Motor neuron (in vitro differentiated cells): ENCODE measurements at places on chromosomes 7 and 10. TPM values are rescaled to one million over a fixed set of nuclear protein-coding genes. Genes with fewer than 3 reads are reported as not detected.

C10orf105 gene
- total RNA-seq, result 0.33 and 0.38 TPM in 2 replicates

IPMK gene
- 11.3 and 11.5 TPM in 2 replicates for total RNA-seq

ICA1 gene
- 20.8 and 24.3 TPM in 2 replicates for total RNA-seq

FAM131B gene
- total RNA-seq, result 0.56 and 1.2 TPM in 2 replicates

CCDC172 gene
- total RNA-seq, result 0.19 TPM in 1 of 2 replicates, not detected in the other

HYAL4 gene
- total RNA-seq, result not detected in 2 replicates

IFIT2 gene
- 0.71 and 0.78 TPM in 2 replicates for total RNA-seq

PDK4 gene
- total RNA-seq, result 0.31 TPM in 1 of 2 replicates, not detected in the other

RASSF4 gene
- total RNA-seq, result 16.1 and 18.0 TPM in 2 replicates

EGFR gene
- 3.3 and 4.7 TPM in 2 replicates for total RNA-seq

TYSND1 gene
- total RNA-seq, result 13.5 and 15.9 TPM in 2 replicates

AGR2 gene
- 0.50 and 0.54 TPM in 2 replicates for total RNA-seq

FAM171A1 gene
- total RNA-seq, result 29.2 and 32.4 TPM in 2 replicates

TWNK gene
- total RNA-seq, result 5.9 and 6.1 TPM in 2 replicates

VIPR2 gene
- 0.05 TPM in 1 of 2 replicates, not detected in the other for total RNA-seq

COBL gene
- total RNA-seq, result 0.23 and 0.31 TPM in 2 replicates

TMEM229A gene
- total RNA-seq, result 0.76 and 1.1 TPM in 2 replicates

ZWINT gene
- 4.0 and 4.8 TPM in 2 replicates for total RNA-seq

GIMAP2 gene
- 1.4 and 2.5 TPM in 2 replicates for total RNA-seq

CDHR1 gene
- total RNA-seq, result 2.6 and 3.3 TPM in 2 replicates

PILRA gene
- total RNA-seq, result 4.7 and 7.1 TPM in 2 replicates

PRKG1 gene
- 5.1 and 5.8 TPM in 2 replicates for total RNA-seq

GARIN1A gene
- 2.2 TPM in 2 replicates for total RNA-seq

PHKG1 gene
- 1.0 and 1.6 TPM in 2 replicates for total RNA-seq

TAC1 gene
- total RNA-seq, result 3.7 and 4.8 TPM in 2 replicates

SFRP4 gene
- total RNA-seq, result 2.5 and 5.4 TPM in 2 replicates

MACROH2A2 gene
- total RNA-seq, result 171 and 176 TPM in 2 replicates

VWA2 gene
- 0.09 and 0.19 TPM in 2 replicates for total RNA-seq

CCSER2 gene
- 11.2 and 13.1 TPM in 2 replicates for total RNA-seq

LIPF gene
- total RNA-seq, result 0.35 TPM in 1 of 2 replicates, not detected in the other

ERV3-1 gene
- 4.2 and 5.1 TPM in 2 replicates for total RNA-seq
